ENCODE measurements at places on chromosomes 3 and 15.

DNA sequence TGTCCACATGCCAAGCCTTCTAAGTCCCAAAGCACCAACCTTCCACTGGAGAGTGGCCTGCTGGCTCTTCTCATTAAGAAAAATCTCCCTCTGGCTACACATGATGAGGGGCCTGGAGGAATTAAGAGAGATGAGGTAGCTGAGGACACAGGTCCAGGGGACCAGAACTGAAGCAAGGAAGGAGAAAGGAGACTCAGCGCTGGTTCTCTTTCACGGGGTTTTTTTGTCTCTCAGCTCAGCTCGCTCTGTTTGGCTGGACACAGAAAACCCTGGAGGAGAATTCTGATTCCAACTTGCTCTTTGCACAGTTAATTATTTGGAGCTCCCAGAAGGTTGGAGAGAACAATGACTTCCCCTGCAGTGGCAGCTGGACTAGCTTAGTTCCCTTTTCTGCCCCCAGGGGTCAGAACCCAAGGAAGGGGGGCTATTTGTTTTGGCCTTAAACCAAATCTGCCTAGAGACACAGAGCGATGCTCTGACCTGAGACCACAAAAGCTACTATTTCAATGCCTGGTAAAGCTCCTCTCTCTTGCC lies 507.6 kb downstream of the FHIT start:
- no peak for DNase-seq

- no peak for DNase-seq
Observed at GRCh38 chr15:50562735-50563640, 16.5 kb upstream of the USP50 start.

DNA sequence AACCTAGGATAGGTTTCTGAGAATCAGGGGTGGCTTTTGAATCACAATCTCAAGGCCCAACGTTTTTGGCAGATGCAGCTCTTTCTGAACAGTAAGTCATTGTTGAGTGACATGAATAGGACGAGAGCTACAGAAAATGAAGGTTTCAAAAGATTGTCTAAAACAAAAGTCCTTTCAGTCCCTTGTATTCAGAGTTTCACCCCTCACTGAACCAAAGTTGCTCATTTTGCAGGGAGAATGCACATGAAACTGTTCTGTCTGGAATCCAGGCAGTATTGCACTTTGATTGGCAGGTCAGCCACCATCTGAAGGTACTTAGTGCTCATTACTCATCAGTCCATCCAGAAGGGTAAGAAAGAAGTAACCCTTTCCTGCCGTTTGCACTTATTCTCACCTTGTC lies 24.1 kb upstream of the RASGRP1 start:
- DNase-seq, result no peak

GRCh38 chr3:116667324-116667723 lies 42.3 kb upstream of the TUSC7 start:
- no peak for DNase-seq

GRCh38 chr15:39621976-39622375 lies 41.1 kb downstream of the THBS1 start:
- DNase-seq, result no peak
